DMS53 (cell line): ENCODE measurements at places on chromosomes 6 and 20.
A peak's percentile ranks its signal among the peaks of the same experiment; 100 is the strongest.

DNA sequence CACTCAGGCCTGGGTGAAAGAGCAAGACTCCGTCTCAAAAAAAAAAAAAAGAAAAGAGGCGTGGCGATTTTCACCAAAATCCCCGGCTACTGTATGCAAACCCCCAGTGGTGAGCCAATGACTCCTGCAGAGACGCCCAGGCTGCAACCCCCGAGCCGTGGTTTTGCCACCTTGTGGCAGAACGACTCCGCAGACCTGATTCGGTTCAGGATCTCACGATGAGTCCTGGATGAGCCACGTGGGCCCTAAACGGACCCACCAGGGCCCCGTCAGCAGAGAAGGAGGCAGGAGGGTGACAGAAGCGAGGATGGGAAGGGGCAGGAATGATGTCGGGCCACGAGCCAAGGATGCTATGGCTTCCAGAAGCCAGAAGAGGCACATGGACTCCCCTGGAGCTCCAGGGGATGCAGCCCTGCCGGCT, 42.5 kb downstream of the SLC2A4RG start:
- DNase-seq: no peak

GRCh38 chr6:71205336-71205956, 83.2 kb upstream of the OGFRL1 start:
- DNase-seq: no peak

- DNase-seq: no peak
Observed at GRCh38 chr6:98578016-98578415, 256.4 kb upstream of the POU3F2 start.

GRCh38 chr20:59608871-59609270, 4.5 kb downstream of the PHACTR3 start:
- DNase-seq: no peak

- DNase-seq: no peak
Observed at GRCh38 chr20:55333798-55334197, 671.5 kb downstream of the CBLN4 start.

DNA sequence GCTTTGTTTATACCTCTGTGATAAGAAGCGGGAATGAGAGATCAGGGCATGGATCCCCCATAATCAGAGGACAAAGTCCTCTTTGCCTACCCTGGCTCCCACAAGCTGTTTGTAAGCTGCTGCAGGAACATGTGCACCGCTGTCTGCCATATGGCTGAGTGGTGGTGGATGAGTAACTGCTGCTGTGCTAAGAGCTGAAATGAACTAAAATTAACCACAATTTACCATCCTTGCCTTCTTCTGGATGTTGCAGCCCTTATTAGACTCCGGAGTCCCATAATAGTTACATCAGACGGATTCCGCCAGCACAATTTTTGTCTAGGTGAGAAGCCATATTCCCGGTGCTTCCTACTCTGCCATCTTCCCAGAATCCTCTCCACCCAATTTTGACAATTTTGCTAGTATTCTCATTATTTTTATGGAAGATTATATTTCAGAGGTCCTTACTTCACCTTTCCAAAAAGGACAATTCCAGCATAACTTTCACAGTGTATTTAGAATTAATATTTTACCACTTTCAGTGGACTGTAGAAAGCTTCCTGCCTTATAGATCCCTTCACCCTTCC, 6.0 kb upstream of the CMTR1 start:
- no peak for DNase-seq

- DNase-seq: no peak
Observed at GRCh38 chr6:144353871-144354314, 68.8 kb downstream of the UTRN start.

DNA sequence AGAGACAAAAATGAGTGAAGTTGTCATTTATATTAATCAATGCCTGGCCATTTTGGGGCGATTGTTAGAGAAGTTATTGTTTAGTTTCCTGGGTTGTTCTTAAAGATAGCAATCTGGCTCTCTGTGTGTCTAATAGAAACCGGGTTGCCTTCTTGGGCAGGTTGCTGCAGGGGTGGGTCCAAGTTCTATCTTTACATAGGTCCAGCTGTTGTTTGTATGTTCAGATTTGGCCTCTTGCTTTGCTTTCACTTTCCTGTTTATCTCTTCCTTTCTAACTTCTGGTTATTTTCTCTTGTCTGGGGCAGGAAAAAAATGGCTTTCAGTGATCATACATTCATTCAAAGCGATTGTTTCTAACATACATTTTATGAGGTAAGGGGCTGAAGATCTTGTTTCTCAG, 128.4 kb upstream of the NOX3 start:
- no peak for DNase-seq

- no peak for DNase-seq
Observed at GRCh38 chr20:15866916-15867730, 706.1 kb downstream of the KIF16B start.

GRCh38 chr6:100823041-100823440, 58.1 kb downstream of the ASCC3 start:
- no peak for DNase-seq

- DNase-seq: peak; percentile 15
Observed at GRCh38 chr6:3348821-3349220, 90.1 kb downstream of the PSMG4 start.

DNA sequence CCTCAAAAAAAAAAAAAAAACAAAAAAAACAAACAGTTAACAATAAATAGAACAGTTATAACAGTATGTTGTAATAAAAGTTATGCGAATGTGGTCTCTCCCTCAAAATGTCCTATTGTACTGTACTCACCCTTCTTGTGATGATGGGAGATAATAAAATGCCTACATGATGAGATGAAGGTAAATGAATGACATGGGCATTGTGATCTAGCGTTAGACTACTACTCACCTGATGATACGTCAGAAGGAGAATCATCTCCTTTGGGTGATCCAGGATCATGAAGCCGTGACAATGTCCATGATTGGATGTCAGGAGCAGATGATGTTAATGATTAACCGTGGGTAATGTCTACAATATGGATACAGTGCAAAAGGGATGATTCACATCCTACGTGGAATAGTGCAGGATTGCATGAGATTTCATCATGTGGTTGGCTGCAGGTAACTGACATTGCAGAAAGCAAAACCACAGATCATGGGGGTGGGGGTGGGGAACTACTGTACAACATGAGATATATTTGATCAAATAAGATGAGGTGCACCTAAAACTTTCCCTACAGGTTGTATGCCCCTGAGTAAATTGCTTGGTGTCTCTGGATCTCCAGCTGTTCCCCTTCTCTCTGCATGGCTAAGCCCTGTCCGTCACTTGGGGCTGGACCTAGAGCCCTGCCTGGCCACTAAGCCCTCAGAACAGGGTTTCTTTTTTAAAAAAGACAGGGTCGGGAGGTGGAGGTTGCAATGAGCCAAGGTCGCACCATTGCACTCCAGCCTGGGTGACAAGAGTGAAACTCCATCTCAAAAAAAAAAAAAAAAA, 6.2 kb upstream of the RBCK1 start:
- peak; percentile 99 for DNase-seq

DNA sequence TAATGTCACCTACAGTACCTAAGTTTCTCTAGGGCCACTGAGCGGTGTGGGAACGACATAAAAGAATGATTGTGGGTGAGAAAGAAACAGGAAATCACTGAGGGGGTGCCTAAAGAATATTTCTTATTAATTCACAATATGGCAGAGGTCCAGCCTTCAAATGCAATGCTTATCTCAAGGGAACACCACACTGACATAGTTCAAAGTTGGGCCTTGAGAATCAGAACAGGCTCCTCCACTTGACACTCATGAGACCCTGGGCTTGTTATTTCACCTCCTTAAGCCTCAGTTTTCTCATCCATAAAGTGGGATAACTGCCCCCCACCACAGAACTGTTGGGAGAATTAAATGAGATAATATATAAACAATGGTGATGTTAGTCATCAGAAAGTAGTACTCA, 40.4 kb upstream of the ARHGAP18 start:
- no peak for DNase-seq

DNA sequence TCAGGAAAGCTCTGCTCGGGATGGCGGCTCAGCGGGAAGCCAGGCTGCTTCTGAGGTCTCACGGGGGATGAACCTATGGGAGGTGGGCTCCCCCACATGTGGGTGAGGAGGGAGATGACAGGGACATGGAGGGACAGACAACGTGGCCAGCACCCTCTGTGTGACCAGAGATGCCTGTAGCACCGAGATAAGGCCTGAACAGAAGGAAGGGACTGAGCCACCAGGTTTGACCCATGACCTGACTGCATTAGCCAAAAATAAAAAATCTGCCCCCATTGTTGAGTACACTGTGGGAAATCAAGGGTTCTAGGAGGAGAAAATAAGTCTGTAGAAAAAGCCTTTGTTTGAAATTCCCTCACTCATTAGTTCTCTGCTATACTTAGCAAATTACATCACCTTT, 105.7 kb downstream of the RNASET2 start:
- DNase-seq: no peak

- DNase-seq: no peak
Observed at GRCh38 chr6:159184559-159184958, 15.4 kb downstream of the FNDC1 start.

- no peak for DNase-seq
Observed at GRCh38 chr6:112522587-112522986, 175.5 kb downstream of the RFPL4B start.
